ENCODE measurements at places on chromosomes 6 and 20. TPM values are rescaled to one million over a fixed set of nuclear protein-coding genes. Genes with fewer than 3 reads are reported as not detected.

AVP gene
- not detected for total RNA-seq

CRIP3 gene
- total RNA-seq = not detected

PAX1 gene
- not detected for total RNA-seq

FAM83B gene
- total RNA-seq = 0.61 TPM

KIF3B gene
- total RNA-seq = 15.2 TPM

SSTR4 gene
- total RNA-seq = not detected

CFAP61 gene
- 0.13 TPM for total RNA-seq

RIMS4 gene
- total RNA-seq = 0.19 TPM

BTN3A1 gene
- 5.9 TPM for total RNA-seq

OR2J1 gene
- not detected for total RNA-seq

TREML1 gene
- not detected for total RNA-seq

DTNBP1 gene
- total RNA-seq = 6.5 TPM

COL11A2 gene
- 7.6 TPM for total RNA-seq

MYBL2 gene
- total RNA-seq = 53.2 TPM

RIPK1 gene
- 7.6 TPM for total RNA-seq

EGFL8 gene
- total RNA-seq = 5.5 TPM

ESR1 gene
- not detected for total RNA-seq

TINAG gene
- not detected for total RNA-seq

PEX3 gene
- total RNA-seq = 9.9 TPM

CD93 gene
- total RNA-seq = 0.91 TPM

HLA-DRB5 gene
- 40.9 TPM for total RNA-seq

BPI gene
- not detected for total RNA-seq

CCDC170 gene
- total RNA-seq = 0.45 TPM

RCAN2 gene
- total RNA-seq = 0.34 TPM

TRIM31 gene
- total RNA-seq = not detected

TSBP1 gene
- total RNA-seq = 0.08 TPM

FKBP1C gene
- 0.11 TPM for total RNA-seq

SLC44A4 gene
- total RNA-seq = not detected

TASP1 gene
- total RNA-seq = 9.2 TPM

DLL1 gene
- total RNA-seq = 0.19 TPM

GPR63 gene
- total RNA-seq = 0.72 TPM

SOD2 gene
- total RNA-seq = 43.2 TPM

BEND6 gene
- 4.0 TPM for total RNA-seq

RAD21L1 gene
- not detected for total RNA-seq

WFDC12 gene
- total RNA-seq = not detected

OOEP gene
- total RNA-seq = not detected

SAPCD1 gene
- total RNA-seq = 13.2 TPM

DYNLT2 gene
- 1.6 TPM for total RNA-seq

DLK2 gene
- total RNA-seq = 7.1 TPM

SLC22A23 gene
- total RNA-seq = 0.66 TPM

CDSN gene
- not detected for total RNA-seq
